NCI-H1930 (cell line): ENCODE measurements at places on chromosomes 3 and 15.

DNA sequence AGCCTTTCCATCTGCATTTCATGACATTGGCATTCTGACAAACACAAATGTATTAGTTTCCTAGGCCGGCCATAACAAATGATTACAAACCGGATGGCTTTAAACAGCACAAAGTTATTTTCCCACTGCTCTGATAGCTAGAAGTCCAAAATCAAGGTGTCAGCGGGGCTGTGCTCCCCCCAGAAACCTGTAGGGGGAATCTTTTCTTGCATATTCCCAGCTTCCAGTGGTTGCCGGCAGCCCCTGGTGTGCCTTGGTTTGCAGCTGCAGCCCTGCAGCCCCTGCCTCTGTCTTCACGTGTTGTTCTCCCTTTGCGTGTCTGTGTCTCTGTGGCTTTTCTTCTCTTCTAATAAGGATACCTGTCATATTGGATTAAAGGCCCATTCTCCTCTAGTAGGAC is 79.0 kb upstream of the CDV3 start:
- DNase-seq: no peak

DNA sequence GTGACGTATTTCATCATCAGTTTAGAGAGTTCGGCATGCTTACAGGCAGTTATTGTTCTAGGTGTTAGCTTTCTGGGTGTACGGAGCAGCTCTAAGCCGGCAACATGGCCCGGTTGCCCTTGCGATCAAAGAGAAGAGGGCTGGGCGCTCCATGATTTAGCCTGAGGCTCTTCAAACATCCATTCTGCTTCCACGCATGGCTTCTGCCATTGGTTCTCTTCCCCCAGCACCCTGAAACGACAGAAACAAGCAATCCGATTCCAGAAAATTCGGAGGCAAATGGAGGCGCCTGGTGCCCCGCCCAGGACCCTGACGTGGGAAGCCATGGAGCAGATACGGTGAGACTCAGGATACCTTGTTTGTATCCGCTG is 574 bp downstream of the NGRN start:
- no peak for DNase-seq

GRCh38 chr3:114562557-114562956 is 268.7 kb downstream of the TIGIT start:
- DNase-seq: no peak

- no peak for DNase-seq
Observed at GRCh38 chr3:151460774-151461450, at the start of gene IGSF10. TSS of gene IGSF10 (minus strand) at chr3:151461061. CDS start at chr3:151458709, 2,352 bp downstream.

GRCh38 chr3:153399636-153400035 is 237.6 kb downstream of the RAP2B start:
- DNase-seq: no peak

DNA sequence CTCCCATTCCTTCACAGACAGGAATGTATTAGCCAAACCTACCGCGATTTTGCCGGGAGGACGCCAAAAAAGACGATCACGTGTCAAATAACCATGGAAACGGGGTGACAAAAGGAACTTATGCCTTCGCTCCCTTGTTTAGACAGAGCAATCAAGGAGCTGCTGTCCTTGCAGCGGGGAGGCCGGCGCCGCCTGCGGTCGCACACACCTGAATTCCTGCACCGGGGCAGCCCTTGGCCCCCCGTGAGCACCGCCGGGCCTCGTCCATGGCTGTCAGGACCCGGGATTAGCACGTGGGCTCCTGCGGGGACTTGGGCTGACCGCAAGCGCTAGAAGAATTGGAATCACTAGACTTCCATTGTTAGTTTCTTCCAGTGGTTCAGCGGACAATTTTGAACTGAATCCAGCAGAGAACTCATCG is 193.1 kb downstream of the SHQ1 start:
- DNase-seq: no peak

- DNase-seq: no peak
Observed at GRCh38 chr3:71384837-71385716, 198.5 kb downstream of the FOXP1 start.

GRCh38 chr3:107394502-107394901 is 17.3 kb downstream of the CCDC54 start:
- no peak for DNase-seq

GRCh38 chr15:32743411-32744140 is 25.8 kb downstream of the GREM1 start:
- no peak for DNase-seq

- no peak for DNase-seq
Observed at GRCh38 chr3:186236357-186237020, 125.5 kb downstream of the DGKG start.

GRCh38 chr3:143326983-143327778 is 207.6 kb downstream of the CHST2 start:
- no peak for DNase-seq
